Activated T-cell treated with anti-CD3 and anti-CD28 coated beads, Interleukin-2, amount 50 U/mL, for 72 hours (primary cell): ENCODE measurements at places on chromosomes 16 and 17. TPM values are rescaled to one million over a fixed set of nuclear protein-coding genes. Genes with fewer than 3 reads are reported as not detected.
A peak's percentile ranks its signal among the peaks of the same experiment; 100 is the strongest.

GRCh38 chr17:42181851-42182207 lies 887 bp upstream of the KCNH4 start:
- H3K27ac ChIP-seq, result no peak overlapping the region
- H3K27me3 ChIP-seq, result peaks cover 27% of the 10 kb centered on the region
- no peak for DNase-seq
- H3K36me3 ChIP-seq, result no peaks in the 10 kb centered on the region
- H3K4me3 ChIP-seq, result peak overlapping the region; percentile 65
- peaks cover 58% of the 10 kb centered on the region for H3K4me1 ChIP-seq

DNA sequence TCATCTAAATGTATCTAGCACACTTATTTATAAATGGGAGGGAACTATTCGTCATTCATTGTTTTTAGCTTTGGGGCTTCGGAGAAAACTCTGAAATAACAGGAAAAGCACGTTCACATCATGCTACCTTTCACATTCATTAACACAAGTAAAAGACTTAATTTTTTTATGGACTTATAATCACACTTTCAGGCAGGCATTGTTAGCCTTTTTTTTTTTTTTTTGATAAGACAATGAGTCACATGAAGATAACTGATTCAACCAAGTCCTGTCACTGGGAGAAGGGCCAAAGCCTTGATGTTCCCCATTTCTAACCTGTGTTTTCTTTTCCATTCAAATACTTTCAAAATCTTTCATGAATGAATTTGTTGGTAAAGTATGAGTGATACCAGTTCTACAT lies 631.3 kb upstream of the CA10 start:
- no peaks in the 10 kb centered on the region for H3K36me3 ChIP-seq
- H3K27ac ChIP-seq, result no peak overlapping the region
- H3K27me3 ChIP-seq, result no peaks in the 10 kb centered on the region

Gene CCDC78
- total RNA-seq, result 3.9 TPM

GRCh38 chr16:89436366-89436765 lies 54.0 kb downstream of the ANKRD11 start:
- no peak for DNase-seq
- peak overlapping the region; percentile 68 for H3K4me3 ChIP-seq
- peak overlapping the region; percentile 71 for H3K27ac ChIP-seq
- H3K4me1 ChIP-seq, result peaks cover 65% of the 10 kb centered on the region

DNA sequence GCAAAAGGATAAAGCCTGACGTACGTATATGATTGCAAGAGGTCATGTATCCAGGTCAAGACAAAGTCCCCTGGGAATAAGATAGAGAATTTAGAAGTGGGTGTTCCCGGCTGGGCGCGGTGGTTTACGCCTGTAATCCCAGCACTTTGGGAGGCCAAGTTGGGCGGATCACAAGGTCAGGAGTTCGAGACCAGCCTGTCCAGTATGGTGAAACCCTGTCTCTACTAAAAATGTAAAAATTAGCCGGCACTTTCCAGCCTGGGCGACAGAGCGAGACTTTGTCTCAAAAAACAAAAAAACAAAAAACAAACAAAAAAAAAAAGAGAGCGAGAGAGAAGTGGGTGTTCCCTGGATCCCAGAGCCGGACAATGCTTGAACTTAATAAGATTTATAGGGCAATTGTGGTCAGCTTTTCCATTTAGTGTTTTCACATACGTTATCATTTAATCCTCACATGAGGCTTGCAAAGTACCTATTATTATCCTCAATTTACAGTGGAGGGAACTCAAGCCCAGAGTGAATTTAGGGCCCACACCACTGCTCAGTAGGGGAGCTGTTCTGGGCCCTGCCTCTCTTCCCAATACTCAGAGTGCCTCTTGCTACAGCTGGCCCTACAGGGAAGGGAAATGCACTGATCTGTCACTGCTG lies 481 bp upstream of the GLTPD2 start:
- no peak for DNase-seq
- no peak overlapping the region for H3K27ac ChIP-seq
- H3K4me1 ChIP-seq, result peaks cover 38% of the 10 kb centered on the region
- H3K36me3 ChIP-seq, result no peaks in the 10 kb centered on the region

Gene IL17C
- total RNA-seq, result not detected

DNA sequence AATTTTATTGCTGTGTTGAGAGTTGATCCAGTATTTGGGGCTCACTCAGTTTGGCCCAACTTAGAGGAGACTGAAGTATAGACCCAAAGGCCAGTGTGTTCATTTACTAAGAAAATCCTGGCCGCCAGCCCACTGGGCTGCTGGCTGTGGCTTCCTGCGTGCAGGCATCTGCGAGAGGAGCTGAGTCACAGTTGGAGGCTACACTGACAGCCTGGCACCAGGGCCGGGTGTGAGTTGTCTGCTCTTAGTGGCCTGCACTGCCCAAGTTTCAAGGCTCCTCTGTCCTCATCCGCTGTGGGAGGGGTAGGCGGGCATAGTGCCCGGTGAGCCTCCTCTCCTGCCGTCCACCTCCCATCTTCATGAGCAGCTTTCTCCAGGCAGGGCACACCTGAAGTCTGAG lies 54.2 kb downstream of the PLD6 start:
- DNase-seq, result peak; percentile 66
- peaks cover 49% of the 10 kb centered on the region for H3K4me1 ChIP-seq
- H3K4me3 ChIP-seq, result peak overlapping the region; percentile 47

DNA sequence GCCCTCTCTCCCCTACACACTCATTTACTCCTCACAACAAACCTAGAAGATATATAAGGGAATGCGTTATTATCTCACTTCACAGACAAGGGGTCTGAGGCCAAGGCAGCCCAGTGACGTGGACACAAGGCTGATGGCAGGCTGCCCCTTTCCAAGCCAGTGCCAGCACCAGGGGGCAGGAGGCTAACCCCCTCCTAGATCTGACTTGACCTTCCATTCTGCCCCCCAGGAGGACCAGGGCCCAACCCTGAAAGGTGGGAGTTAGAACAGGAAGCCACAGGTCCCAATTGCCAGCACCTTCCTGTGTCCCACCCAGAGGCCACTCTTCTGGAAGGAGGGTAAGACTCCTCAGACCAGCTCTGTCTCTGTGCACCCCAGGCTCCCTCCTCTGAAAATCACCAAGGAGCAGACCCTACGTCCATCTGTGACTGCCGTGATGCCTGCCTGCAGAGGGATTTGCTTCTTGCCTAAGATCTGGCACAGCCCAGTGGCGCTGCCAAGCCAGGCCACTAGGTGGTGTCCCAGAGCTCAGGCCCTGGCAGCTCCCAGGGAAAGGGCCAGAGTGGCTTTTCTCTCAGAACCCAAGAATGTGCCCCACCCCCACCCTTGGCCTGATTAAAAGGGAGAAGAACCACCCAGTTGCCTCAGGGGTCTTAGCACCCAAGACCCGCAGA lies 42.4 kb upstream of the MRPS23 start:
- peak; percentile 84 for DNase-seq
- no peaks in the 10 kb centered on the region for H3K36me3 ChIP-seq
- H3K27me3 ChIP-seq, result peaks cover 6% of the 10 kb centered on the region

Gene AGRP
- not detected for total RNA-seq

GRCh38 chr17:8430966-8431365 lies 4.7 kb upstream of the NDEL1 start:
- no peak overlapping the region for H3K27ac ChIP-seq
- no peak for DNase-seq
- H3K4me3 ChIP-seq, result no peak overlapping the region
- H3K4me1 ChIP-seq, result peaks cover 7% of the 10 kb centered on the region
- no peaks in the 10 kb centered on the region for H3K27me3 ChIP-seq

DNA sequence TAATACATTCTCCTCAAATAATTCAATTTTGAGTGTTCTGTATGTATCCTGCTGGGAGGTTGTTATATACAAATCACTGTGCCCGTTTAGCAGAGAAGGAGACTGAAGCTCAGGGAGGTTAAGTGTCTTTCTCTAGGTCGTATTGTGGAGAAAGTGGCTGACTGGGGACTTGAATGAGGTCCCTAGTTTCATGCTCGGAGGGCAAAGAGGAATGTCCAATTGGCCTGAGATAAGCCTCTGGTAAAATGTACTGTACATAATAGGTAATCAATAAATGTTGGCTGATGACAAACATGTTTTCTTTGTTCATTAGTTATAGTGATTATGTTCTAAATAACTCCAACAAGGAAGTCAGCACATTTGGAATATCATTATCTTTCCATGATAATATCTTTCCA lies 442.6 kb downstream of the UTP18 start:
- no peak for DNase-seq
- no peaks in the 10 kb centered on the region for H3K36me3 ChIP-seq
- H3K4me1 ChIP-seq, result no peaks in the 10 kb centered on the region
- peaks cover 15% of the 10 kb centered on the region for H3K27me3 ChIP-seq
- no peak overlapping the region for H3K4me3 ChIP-seq

- H3K4me3 ChIP-seq, result no peak overlapping the region
- H3K36me3 ChIP-seq, result no peaks in the 10 kb centered on the region
- no peak overlapping the region for H3K27ac ChIP-seq
- peaks cover 25% of the 10 kb centered on the region for H3K4me1 ChIP-seq
These were observed 16.4 kb downstream of the PIMREG start for GRCh38 chr17:6460531-6461161.

- H3K4me3 ChIP-seq, result no peak overlapping the region
- H3K36me3 ChIP-seq, result peaks cover 5% of the 10 kb centered on the region
- no peak for DNase-seq
- peaks cover 33% of the 10 kb centered on the region for H3K4me1 ChIP-seq
- no peaks in the 10 kb centered on the region for H3K27me3 ChIP-seq
- H3K27ac ChIP-seq, result no peak overlapping the region
These were observed 123.6 kb downstream of the CDYL2 start for GRCh38 chr16:80680839-80681238.

GRCh38 chr16:79327836-79328235 lies 272.7 kb downstream of the MAF start:
- no peak overlapping the region for H3K4me3 ChIP-seq
- no peak for DNase-seq
- no peak overlapping the region for H3K27ac ChIP-seq
- H3K27me3 ChIP-seq, result peaks cover 53% of the 10 kb centered on the region

- H3K27ac ChIP-seq, result no peak overlapping the region
- peaks cover under 1% of the 10 kb centered on the region for H3K36me3 ChIP-seq
- peak overlapping the region; percentile 49 for H3K4me3 ChIP-seq
- peaks cover 40% of the 10 kb centered on the region for H3K4me1 ChIP-seq
- peaks cover 7% of the 10 kb centered on the region for H3K27me3 ChIP-seq
These were observed 19.1 kb downstream of the TRARG1 start for GRCh38 chr17:1298606-1299005.

DNA sequence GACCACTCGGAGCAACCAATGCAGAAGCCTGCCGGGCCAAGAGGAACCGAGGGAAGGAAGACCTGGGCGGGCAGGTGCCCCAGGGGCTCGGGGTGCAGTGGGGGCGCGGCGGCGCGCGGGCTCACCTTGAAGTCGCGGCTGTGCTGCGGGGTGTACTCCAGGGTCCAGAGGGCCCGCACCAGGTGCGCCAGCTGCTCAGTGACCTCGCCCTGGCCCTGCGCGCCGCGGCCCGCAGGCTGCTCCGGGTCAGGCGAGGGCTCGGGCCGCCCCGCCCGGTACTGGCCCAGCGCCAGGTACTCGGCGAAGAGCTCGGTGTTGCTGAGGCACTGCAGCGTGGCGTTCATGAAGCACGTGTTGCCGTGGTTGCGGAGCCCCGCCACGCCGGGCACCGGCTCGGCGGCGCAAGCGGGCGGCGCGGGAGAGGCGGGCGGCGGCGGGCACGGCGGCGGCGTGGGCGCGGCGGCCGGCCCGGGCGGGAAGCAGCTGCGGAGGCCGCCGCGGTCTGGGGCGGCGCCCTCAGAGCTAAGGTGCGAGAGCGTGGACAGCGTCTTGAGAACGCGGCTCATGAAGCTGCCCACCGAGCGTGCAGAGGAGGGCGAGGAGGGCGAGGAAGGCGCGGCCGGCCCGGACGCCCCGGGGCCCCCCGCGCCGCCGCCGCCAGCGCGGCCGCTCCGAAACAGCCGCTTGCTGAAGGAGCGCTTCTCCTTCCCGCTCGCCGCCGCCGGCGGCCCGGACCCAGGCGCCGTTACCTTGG lies 562 bp downstream of the USP31 start:
- H3K27ac ChIP-seq, result peak overlapping the region; percentile 86
- peak; percentile 70 for DNase-seq
- no peaks in the 10 kb centered on the region for H3K36me3 ChIP-seq
- H3K4me3 ChIP-seq, result peak overlapping the region; percentile 94
- H3K4me1 ChIP-seq, result peaks cover 37% of the 10 kb centered on the region

DNA sequence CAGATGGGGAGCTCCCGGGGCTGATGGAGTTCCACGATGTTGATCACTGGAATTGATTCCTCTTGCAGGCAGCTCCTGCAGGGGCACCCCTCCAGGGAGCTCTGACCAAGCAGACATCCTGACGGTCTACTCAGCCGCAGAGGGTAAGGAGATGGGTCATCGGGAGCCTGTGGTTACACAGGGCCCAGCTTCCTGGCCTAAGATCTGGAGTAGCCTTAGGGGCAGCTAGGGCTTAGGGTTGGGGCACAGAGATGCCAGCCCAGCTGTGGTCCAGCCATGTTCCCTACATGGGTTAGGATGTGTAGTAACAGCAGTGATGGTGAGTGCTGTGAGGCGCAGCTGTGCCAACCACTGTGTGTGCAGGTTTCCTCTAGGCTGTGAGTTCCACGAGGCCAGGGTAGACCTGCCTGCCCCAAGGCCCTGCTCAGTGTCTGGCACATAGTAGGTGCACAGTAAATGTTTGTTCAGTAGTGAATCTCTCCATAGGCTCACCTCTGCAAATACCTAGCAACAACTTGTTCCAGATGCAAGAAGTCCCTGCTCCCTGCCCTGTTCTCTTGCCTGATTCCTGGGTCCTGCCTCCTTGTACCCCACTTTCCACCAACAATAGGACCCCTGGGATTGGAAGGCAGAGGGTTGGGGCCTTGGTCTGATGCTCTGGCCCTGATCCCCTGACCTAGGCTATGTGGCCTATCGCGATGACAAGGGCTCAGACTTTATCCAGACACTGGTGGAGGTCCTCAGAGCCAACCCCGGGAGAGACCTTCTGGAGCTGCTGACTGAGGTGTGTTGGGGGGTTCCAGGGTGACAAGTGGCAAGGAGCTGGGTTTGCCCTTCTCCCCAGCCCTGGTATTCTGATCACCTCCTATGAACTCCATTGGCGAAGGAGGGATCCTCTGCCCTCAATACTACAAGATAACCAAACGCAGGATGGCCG lies 13.7 kb downstream of the ZNF213 start:
- H3K27me3 ChIP-seq, result no peaks in the 10 kb centered on the region
- peaks cover 23% of the 10 kb centered on the region for H3K4me1 ChIP-seq
- H3K36me3 ChIP-seq, result peaks cover 2% of the 10 kb centered on the region
- H3K27ac ChIP-seq, result peak overlapping the region; percentile 50
- DNase-seq, result no peak
- H3K4me3 ChIP-seq, result peak overlapping the region; percentile 88

GRCh38 chr17:3506054-3506453 lies 30.3 kb downstream of the ASPA start:
- no peak overlapping the region for H3K4me3 ChIP-seq
- DNase-seq, result no peak
- no peaks in the 10 kb centered on the region for H3K4me1 ChIP-seq
- H3K27me3 ChIP-seq, result peaks cover 12% of the 10 kb centered on the region
- H3K27ac ChIP-seq, result no peak overlapping the region

- H3K4me1 ChIP-seq, result peaks cover 34% of the 10 kb centered on the region
- no peak overlapping the region for H3K4me3 ChIP-seq
- no peaks in the 10 kb centered on the region for H3K27me3 ChIP-seq
These were observed 7.8 kb upstream of the RNASEK start for GRCh38 chr17:7004398-7005253.

Gene NOG
- total RNA-seq, result 1.7 TPM

- H3K27me3 ChIP-seq, result peaks cover 17% of the 10 kb centered on the region
- no peak overlapping the region for H3K4me3 ChIP-seq
- no peaks in the 10 kb centered on the region for H3K4me1 ChIP-seq
These were observed 105.9 kb upstream of the FAM20A start for GRCh38 chr17:68707031-68707430.

Gene TMEM98
- 0.86 TPM for total RNA-seq

- peaks cover 32% of the 10 kb centered on the region for H3K36me3 ChIP-seq
- H3K27me3 ChIP-seq, result no peaks in the 10 kb centered on the region
- no peak for DNase-seq
- H3K27ac ChIP-seq, result peak overlapping the region; percentile 70
These were observed 10.9 kb upstream of the FOXJ1 start for GRCh38 chr17:76151896-76152454.
